T-helper 2 cell treated with Interferon-gamma antibody and Interleukin-4, amounts not matched to agents 5 μg/mL and 100 μg/mL, for 36 hours (primary cell): ENCODE measurements at places on chromosomes 6 and 20.
A peak's percentile ranks its signal among the peaks of the same experiment; 100 is the strongest.

DNA sequence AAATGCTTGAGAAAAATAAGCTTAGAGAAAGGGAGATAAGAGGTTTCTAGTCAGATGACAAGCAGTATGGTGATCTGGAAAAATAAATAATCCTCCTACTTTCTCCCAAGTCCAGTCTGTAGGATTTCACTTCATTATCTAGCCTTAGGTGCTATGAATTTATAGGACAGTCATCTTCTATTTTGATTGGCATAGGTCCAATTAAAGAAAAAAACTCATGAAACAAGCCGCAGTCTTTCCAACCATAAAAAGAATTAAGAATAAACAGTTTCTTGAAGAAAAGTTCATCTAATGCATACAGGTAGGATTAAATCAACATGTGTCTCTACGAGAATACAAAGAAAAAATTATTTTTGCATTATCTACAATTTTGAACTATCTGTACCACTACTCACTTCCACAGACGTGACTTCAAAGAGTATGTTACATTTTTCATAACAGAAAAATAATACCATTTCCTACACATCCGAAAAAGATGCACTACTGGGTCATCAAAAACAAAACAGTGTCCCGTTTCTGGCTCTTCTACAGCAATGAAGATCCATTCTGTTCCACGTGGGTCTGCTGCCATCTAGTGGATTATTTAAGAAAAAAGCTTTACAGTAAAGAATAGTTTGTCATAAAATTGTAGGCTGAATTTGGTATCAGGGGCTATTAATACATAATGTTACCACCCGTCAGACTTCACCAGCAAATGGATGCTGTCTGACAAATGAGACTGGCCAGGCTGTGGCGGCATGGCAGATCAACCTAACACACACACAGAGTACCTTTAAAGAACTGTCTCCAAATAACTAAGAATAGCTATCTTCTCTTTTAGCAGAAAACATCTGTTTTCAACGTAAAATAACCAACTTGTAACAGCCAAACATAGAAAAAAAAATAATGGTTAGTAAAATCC, 28.9 kb downstream of the STX7 start:
- H3K27me3 ChIP-seq, result peaks cover 5% of the 10 kb centered on the region
- no peaks in the 10 kb centered on the region for H3K36me3 ChIP-seq
- no peak overlapping the region for H3K27ac ChIP-seq
- no peak for DNase-seq

GRCh38 chr6:2953098-2953497, 18.3 kb downstream of the SERPINB6 start:
- H3K27me3 ChIP-seq, result no peaks in the 10 kb centered on the region
- no peak overlapping the region for H3K4me3 ChIP-seq
- H3K27ac ChIP-seq, result no peak overlapping the region
- H3K4me1 ChIP-seq, result peaks cover 11% of the 10 kb centered on the region

GRCh38 chr6:97133067-97133466, 149.9 kb downstream of the MMS22L start:
- no peaks in the 10 kb centered on the region for H3K4me1 ChIP-seq
- no peak overlapping the region for H3K27ac ChIP-seq
- H3K36me3 ChIP-seq, result no peaks in the 10 kb centered on the region
- DNase-seq, result no peak
- no peaks in the 10 kb centered on the region for H3K27me3 ChIP-seq

- H3K27me3 ChIP-seq, result no peaks in the 10 kb centered on the region
- no peak for DNase-seq
- no peaks in the 10 kb centered on the region for H3K36me3 ChIP-seq
- no peaks in the 10 kb centered on the region for H3K4me1 ChIP-seq
Measured at GRCh38 chr20:11738852-11739251, 178.8 kb upstream of the BTBD3 start.

- DNase-seq, result no peak
- H3K4me1 ChIP-seq, result no peaks in the 10 kb centered on the region
- H3K36me3 ChIP-seq, result no peaks in the 10 kb centered on the region
- peaks cover 8% of the 10 kb centered on the region for H3K27me3 ChIP-seq
- no peak overlapping the region for H3K27ac ChIP-seq
Measured at GRCh38 chr6:109998159-109998785, 20.2 kb downstream of the GPR6 start.

DNA sequence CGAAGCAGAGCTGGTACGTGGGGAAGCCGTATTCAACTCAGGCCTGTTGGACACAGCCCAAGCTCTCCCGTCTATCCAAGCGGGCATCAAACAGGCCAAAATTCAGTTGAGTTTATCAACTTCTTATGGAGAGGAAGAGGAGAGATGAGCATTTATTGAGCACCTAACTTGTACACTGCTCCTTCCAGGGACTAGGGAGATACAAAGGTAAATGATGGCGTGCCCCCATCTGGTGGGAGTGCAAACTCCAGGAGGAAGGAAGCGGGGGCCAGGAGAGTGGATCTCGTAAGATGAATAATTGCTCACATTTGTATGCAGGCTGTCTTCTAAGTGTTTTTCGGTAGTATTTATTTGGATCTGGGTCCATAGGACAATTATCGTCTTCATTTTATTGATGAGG, 146.6 kb downstream of the SOBP start:
- H3K36me3 ChIP-seq, result no peaks in the 10 kb centered on the region
- H3K4me3 ChIP-seq, result no peak overlapping the region
- no peak for DNase-seq
- H3K4me1 ChIP-seq, result no peaks in the 10 kb centered on the region
- H3K27ac ChIP-seq, result no peak overlapping the region
- peaks cover 85% of the 10 kb centered on the region for H3K27me3 ChIP-seq

- no peak overlapping the region for H3K27ac ChIP-seq
- H3K27me3 ChIP-seq, result no peaks in the 10 kb centered on the region
- H3K36me3 ChIP-seq, result peaks cover 1% of the 10 kb centered on the region
- DNase-seq, result no peak
Measured at GRCh38 chr6:5693225-5694145, 313.2 kb downstream of the NRN1 start.

DNA sequence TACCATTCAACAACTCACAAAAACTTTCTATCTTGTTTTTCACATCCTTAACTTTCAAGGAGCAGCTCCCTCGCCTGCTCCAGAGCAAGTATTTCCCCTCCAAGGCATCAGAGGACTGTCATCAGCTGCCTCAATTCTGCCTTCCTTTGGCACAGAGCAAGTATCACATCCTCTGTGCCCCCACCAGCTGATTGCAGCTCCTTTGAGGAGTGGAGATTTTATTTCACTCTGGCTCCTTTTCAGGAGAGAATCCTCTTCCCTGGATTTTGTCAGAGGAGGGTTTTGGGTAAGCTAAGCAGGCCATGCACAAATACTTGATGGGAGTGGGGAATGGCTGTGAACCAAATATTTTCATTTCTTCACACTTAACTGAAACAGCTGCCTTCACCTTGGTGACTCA, 610.5 kb upstream of the FLRT3 start:
- no peaks in the 10 kb centered on the region for H3K4me1 ChIP-seq
- DNase-seq, result no peak
- no peak overlapping the region for H3K27ac ChIP-seq
- H3K36me3 ChIP-seq, result no peaks in the 10 kb centered on the region

DNA sequence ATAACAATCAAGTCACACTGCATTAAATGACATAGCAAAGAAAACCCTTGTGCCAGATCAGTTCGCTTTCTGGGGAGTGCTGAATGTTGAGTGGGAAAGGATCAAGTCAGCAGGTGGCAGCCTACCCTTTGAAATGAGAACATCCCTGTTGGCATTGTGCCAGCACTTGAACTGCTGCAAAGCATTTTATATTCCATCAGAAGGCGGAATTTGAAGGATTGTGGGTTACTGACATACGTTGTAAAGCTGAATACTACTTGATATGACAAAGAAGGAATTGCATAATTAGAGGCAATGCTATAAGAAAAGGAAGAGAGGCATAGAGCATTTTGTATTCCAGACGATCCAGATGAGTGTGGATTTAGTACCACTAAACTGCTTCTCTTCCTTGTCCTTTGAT, 26.5 kb downstream of the BCKDHB start:
- H3K36me3 ChIP-seq, result peaks cover 7% of the 10 kb centered on the region
- no peaks in the 10 kb centered on the region for H3K27me3 ChIP-seq
- H3K27ac ChIP-seq, result no peak overlapping the region
- no peaks in the 10 kb centered on the region for H3K4me1 ChIP-seq
- no peak for DNase-seq

DNA sequence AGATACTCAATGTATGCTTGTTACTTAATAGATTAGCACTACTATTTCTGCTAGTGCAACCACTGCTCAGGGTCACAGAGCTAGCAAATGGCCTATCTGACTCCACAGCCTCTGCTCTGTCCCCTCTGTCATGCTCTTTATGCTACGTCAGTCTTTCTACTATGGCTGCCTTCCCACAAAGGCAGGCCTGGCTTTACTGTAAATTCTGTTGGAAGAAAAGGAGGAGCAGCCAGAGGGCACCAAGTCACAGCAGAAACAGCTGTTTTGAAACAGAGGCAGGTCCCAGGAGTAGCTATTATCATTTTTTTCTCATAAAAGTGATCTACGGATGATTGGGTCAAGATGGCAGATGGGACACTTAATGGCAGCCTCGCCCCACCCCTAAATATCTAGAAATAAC, 10.0 kb upstream of the ELMO2 start:
- H3K4me1 ChIP-seq, result no peaks in the 10 kb centered on the region
- H3K4me3 ChIP-seq, result no peak overlapping the region
- no peak overlapping the region for H3K27ac ChIP-seq
- H3K27me3 ChIP-seq, result peaks cover 45% of the 10 kb centered on the region
- no peak for DNase-seq
- no peaks in the 10 kb centered on the region for H3K36me3 ChIP-seq

DNA sequence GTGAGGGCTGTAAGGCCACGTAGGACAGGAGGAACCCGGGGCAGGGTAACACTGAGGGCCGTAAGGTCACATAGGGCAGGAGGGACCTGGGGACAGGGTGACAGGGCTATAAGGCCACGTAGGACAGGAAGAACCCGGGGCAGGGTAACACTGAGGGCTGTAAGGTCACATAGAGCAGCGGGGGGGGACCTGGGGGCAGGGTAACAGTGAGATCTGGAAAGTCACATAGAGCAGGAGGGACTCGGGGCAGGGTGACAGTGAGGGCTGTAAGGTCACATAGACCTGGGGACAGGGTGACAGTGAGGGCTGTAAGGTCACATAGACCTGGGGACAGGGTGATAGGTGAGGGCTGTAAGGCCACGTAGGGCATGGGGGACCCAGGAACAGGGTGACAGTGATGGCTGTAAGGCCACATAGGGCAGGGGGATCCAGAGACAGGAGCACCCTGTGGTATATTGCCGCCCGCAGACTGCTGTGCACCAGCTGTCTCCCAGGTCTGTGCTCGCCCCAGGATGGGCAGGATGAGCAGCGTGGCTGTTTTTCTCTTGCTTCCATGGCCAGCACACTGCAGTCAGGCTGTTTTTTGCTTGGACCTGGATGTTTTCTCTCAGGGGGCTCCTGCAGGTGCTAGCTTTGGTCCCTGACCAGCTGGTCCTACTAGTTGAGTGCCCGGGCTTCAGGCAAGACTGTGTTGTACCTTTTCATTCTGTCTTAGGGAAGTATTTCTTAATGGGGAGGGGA, 55.7 kb downstream of the SYTL3 start:
- peaks cover 23% of the 10 kb centered on the region for H3K36me3 ChIP-seq
- peak overlapping the region; percentile 60 for H3K27ac ChIP-seq
- H3K4me3 ChIP-seq, result no peak overlapping the region

DNA sequence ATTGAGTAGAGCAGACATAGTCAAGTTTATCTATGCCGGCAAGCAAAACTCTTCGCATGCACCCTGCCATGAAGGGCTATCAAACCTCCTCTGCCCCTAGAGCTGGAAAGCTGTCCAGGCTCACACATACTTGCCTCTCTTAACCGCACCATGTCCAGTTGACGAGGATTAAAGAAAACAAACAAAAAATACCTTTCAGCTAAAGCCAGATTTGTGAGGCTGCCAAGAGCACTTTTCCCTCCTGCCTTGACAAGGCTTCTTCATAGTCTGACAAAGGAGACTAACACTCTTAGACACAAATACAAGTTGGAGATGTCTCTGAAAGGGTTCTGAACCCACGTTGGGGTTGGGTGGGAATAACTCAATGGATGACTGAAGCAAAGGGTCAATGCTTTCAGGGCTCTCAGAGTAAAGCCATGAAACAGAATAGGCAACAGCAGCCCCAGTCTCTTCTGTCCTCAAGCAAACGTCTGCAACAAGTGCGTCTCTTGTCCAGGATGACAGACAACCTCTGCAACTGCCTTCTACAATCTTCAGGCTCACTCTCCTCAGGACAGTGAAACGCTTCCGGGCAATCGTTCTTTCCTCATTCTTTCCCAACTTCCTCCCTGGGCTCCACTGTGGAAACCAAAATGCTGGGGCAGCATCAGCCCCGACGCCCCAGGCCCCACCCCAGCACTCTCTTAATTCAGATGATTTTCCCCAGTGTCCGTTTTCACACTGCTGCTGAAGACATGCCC, 57.8 kb downstream of the AGPAT4 start:
- H3K36me3 ChIP-seq, result peaks cover 19% of the 10 kb centered on the region
- DNase-seq, result no peak
- no peak overlapping the region for H3K27ac ChIP-seq

GRCh38 chr6:111993342-111993741, 60.6 kb upstream of the CCN6 start:
- H3K4me3 ChIP-seq, result peak overlapping the region; percentile 1
- no peak overlapping the region for H3K27ac ChIP-seq
- H3K4me1 ChIP-seq, result peaks cover 65% of the 10 kb centered on the region
- DNase-seq, result no peak
- no peaks in the 10 kb centered on the region for H3K27me3 ChIP-seq
- H3K36me3 ChIP-seq, result no peaks in the 10 kb centered on the region

- H3K27ac ChIP-seq, result no peak overlapping the region
- H3K4me3 ChIP-seq, result peak overlapping the region; percentile 2
- peaks cover 25% of the 10 kb centered on the region for H3K27me3 ChIP-seq
- DNase-seq, result no peak
Measured at GRCh38 chr20:60011512-60012507, 53.6 kb downstream of the CDH26 start.

GRCh38 chr6:86682297-86682696, 255.0 kb upstream of the HTR1E start:
- no peaks in the 10 kb centered on the region for H3K4me1 ChIP-seq
- no peaks in the 10 kb centered on the region for H3K36me3 ChIP-seq
- no peak for DNase-seq
- H3K27me3 ChIP-seq, result no peaks in the 10 kb centered on the region
- H3K27ac ChIP-seq, result no peak overlapping the region
- H3K4me3 ChIP-seq, result no peak overlapping the region

DNA sequence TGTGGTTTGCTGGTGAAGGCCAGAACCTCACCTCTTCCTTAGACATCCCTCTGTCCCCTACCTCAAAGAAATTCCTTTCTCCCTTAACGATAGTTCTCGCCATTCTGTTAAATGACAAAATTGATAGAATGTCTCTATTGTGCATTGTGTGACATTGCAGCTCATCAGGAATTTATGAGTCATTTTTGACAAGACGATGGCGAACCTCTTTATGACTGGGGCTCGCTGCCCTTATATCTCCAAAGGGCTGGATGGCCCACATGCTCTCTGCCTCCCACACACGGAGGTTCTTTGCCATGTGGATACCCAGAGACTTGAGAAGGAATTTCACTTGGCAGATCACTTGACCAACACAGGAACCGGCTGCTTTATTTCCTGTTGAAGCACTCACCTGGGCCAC, 66.8 kb upstream of the RPS6KA2 start:
- no peaks in the 10 kb centered on the region for H3K27me3 ChIP-seq
- H3K36me3 ChIP-seq, result no peaks in the 10 kb centered on the region
- H3K4me1 ChIP-seq, result no peaks in the 10 kb centered on the region
- H3K27ac ChIP-seq, result no peak overlapping the region

GRCh38 chr20:6845141-6845540, 77.7 kb downstream of the BMP2 start:
- no peaks in the 10 kb centered on the region for H3K4me1 ChIP-seq
- H3K27me3 ChIP-seq, result no peaks in the 10 kb centered on the region
- no peak overlapping the region for H3K4me3 ChIP-seq
